ENCODE measurements at places on chromosomes 11 and 22.
A peak's percentile ranks its signal among the peaks of the same experiment; 100 is the strongest.

- no peak for DNase-seq
Observed at GRCh38 chr11:17443000-17443399, 33.6 kb downstream of the ABCC8 start.

DNA sequence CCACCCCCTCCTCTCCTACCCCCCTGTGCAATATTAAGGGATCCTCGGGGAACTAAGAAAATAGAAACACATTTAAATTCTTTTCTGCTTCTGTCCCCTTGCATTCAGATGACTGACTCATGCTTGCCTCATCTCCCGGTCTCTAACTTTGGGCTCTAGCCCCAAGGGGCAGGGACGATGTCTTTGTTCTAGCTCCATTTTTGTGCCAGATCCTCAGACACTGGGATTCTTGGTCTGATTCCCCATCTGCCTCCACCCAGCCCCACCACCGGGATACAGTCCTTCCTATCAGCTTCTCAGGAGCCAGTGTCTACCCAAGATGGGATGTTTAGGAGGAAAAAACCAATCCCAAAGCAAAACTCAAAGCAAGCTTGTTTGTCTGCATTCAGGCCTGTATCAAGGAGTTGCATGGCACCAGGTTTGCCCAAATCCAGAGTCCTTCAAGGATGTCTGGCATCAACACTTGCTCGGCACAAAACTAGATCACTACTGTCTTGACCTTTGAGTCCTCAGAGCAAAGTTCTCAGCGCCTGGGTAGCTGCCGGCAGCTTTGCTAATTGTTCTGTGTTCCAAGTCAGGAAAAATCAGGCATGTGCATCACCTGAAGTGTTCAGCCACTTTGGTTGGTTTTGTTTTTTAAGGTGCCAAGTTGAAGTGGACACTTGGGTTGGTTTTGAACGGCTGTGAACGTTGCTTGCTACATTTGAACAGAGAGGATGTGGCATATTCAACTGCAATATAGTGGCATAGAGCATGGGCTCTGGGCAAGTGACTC lies 212.8 kb downstream of the DSCAML1 start:
- no peak for DNase-seq

GRCh38 chr11:18115360-18116127 lies 9.7 kb upstream of the SAAL1 start:
- peak; percentile 29 for DNase-seq

GRCh38 chr11:115256397-115257197 lies 247.6 kb downstream of the CADM1 start:
- DNase-seq = no peak

- DNase-seq = peak; percentile 93
Observed at GRCh38 chr11:35030716-35031213, 108.2 kb upstream of the CD44 start.

GRCh38 chr11:74844865-74845264 lies 96.2 kb downstream of the RNF169 start:
- DNase-seq = no peak

DNA sequence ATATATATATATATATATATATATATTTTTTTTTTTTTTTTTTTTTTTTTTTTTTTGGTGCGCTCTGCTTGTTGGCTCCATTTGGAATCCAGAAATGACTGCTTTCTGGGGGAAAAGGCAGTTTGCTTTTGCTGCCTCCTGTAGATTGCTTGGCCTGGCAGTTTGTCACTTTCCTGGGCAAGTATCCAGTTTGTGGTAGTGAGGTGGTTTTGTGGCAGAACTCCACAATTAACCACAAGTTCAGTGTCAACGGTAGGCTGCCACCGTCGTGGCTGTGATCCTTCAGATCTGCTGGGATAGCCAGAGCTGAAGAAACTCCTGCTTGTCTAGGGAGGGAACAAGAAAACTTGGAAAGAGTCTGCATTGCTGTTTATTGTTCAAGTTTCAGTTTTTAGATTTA lies 5.0 kb upstream of the PDE3B start:
- DNase-seq = no peak

- DNase-seq = no peak
Observed at GRCh38 chr22:46609175-46609690, 11.0 kb upstream of the GRAMD4 start.

DNA sequence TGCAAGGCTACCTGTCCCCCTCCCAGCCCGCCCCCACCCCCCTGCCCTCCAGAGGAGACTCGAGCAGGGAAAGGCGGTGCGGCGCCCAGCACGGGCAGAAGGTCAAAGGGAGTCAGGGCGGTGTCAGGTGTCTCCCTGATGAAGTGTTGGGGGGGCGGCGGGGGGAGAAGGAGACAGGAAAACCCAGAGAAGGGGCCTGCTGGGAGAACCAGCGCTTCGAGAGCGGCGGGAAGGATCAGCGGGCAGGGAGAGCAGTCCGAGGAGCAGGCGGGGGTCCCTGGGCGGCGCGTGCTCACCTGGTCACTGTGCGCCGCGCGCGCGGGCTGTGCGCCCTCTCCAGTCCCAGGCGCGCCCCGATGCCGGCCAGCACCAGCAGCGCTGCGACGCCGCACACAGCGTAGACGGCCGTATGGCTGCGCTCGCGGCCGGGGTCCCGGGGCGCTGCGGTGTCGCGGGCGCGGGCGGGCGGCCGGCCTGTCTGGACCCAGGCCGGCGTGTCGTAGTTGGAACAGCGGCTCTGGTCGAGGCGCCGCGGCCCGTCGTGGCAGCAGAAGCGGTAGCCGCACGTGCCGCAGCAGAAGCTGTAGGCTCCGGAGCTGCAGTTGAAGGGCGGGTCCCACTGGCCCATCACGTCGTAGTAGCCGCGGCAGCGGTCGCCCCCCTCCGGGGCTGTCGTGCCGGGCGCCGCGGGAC lies 886 bp downstream of the SHISA8 start:
- DNase-seq = no peak

DNA sequence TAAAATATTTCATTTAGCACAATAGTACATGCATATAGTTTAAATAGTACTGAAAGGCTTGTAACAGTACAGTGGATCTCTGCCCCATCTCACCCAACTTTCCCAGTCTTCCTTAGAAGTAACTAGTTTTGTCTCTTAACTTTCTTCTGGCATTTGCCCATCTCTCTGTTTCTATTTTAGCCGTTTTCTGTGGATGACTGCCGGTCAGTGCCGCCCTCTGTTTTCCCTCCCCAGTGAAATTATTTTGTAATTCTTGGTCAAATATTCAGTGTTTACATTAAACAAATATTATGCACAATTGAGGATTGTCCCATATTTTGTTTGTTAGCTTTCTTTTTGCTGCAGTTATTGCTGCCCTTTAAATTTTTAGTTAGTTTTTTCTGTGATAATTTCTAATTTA lies 8.3 kb downstream of the PDHX start:
- no peak for DNase-seq

DNA sequence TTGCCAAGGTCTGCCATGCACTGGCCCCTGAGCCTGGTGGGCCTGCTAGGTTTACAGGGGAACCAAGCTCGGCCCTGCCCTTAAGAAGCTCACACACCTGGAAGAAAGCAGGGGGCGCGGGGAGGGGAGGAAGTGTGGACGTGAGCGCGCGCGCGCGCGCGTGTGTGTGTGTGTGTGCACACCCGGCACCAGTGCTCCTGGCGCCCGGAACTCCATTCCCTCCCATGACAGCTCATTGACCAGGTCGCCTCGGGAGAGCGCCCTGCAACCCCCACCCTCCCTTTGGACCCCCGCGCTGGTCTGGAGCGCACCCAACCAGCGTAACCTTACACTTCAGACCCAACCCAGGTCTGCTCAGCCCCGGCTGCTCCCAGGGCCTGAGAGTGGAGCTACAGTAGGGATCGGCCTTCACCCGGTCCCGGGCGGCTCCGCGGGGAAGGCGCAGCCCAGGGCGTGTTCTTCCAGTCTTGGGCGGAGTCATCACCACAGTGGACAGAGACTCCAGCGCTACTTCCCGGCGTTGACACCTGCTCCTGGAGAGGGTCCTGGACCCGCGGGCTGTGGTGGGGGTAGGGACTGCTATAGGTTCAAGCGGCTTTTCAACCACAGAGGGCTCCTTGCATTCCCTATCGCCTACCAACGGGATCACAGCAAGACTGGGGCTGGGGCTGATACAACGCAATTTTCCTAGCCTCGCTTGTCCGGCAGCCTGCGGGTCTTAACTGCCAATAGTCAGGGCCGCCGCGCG lies 1.5 kb downstream of the GALNT18 start:
- no peak for DNase-seq

DNA sequence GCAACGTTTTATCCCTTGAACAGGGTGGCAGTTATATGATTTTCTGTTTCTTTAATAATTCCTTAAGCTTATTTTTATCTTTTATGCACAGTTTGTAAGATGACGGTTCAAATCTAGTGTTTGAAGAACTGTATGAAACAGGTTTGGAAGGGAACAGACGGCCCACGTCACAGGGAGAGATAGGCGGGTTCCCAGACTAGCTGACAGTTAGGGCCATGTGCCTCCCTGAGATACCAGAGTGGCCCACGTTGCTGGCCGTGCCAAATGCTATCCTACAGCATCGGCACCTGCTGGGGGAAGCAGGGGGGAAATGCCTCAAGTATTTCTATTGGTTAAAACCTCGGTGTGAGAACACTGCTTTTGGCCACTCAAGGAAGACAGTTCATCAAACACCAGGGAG lies 50.2 kb upstream of the BID start:
- no peak for DNase-seq

GRCh38 chr11:20351136-20351535 lies 12.4 kb upstream of the HTATIP2 start:
- no peak for DNase-seq

GRCh38 chr11:576811-577610 lies 741 bp downstream of the PHRF1 start:
- DNase-seq = no peak

- DNase-seq = no peak
Observed at GRCh38 chr11:118008271-118008911, 22.2 kb downstream of the IL10RA start.

- no peak for DNase-seq
Observed at GRCh38 chr11:125756050-125756449, 10.0 kb downstream of the PATE1 start.

- DNase-seq = no peak
Observed at GRCh38 chr22:32325811-32326237, 31.8 kb upstream of the RFPL3 start.

DNA sequence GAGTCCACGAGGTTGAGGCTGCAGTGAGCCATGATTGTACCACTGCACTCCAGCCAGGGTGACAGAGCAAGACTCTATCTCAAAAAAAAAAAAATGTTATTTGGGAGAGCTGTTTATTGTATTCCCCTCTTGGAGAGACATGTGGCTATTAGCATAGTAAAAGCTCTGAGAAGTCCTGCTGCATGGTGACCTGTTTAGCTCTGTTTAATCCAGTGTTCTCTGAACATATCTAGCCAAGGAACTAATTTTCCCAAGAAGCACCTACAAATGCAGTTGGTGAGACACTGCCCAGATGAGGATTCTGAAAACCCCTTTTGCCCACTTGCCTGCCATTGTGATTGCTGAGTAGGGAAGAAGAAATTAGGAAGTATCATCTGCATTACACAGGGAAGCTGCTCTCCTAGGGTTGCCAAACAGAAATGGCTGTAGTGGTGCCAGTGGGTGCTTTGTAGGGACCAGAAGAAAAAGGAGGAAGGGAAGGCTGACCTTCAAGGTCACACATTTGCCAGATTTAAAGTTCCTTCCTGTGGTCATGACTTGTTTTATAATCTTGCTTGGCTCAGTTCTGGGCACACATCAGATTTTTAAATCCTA lies 15.7 kb downstream of the TIMP3 start:
- DNase-seq = no peak

GRCh38 chr22:48313175-48313830 lies 1514.4 kb downstream of the BRD1 start:
- no peak for DNase-seq

GRCh38 chr11:9664276-9665171 lies 647 bp downstream of the SWAP70 start:
- peak; percentile 24 for DNase-seq

DNA sequence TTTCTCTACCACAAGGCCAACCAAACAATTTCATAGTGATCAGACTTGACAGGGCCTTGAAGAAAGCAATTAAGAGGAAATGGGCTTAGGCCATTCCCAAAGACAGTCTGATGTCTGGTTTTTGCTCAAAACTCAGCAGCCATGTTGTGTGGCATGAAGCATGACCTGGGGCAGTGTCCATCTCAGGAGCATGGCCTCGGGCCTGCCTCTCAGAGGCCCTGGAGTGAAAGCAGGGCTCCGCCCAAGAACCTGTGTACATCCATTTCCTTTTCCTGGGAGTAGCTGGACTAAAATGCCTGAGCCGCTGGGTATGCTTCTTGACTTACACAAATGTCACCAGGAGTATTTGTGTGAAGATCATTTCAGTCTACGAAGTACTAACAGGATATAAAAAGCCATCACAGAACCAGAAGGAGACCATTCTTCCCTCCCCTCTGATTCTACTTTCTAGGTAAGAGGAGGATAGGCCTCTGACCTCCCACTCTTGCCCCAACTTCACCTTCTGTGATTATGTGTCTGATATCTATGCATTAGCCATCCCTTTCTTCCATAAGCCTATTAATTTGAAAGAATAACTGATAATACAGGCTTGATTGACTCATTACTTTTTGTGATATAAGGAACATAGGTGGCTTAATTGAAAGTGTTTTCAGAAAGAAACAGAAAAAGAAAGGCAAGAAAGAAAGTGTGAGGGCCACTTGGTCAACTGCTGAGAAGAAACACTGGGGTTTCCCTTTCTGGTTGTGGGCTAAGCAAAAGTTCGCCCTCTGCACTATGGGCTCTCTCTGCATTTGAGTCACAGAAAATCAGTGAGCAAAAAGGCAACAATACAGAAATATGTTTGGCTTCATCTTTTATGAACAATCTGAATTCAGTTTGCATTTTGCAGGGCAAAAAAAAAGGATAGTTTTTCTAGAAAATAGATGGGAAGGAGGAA lies 188.6 kb upstream of the MTMR2 start:
- no peak for DNase-seq

GRCh38 chr11:79487412-79487811 lies 46.6 kb upstream of the TENM4 start:
- DNase-seq = no peak

DNA sequence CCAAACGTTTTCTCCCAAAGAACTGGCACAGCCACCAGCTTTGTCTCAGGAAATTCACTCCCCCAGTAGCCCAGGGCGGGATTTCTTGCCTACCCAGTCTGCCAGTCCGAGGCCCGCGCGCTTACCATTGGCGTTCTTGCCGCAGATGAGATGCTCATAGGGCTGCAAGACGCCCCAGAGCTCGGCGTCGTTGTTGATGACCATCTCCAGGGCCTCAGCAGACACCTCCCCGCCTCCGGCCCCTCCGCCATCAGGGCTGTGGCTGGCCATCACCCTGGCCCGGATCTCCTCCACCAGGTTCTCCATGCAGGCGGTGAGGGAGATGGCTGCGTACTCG lies 1.3 kb downstream of the ABTB2 start:
- DNase-seq = no peak

GRCh38 chr11:85884581-85885021 lies 29.4 kb downstream of the CCDC83 start:
- DNase-seq = no peak

- DNase-seq = no peak
Observed at GRCh38 chr11:68840661-68841653, 759 bp downstream of the CPT1A start.

- no peak for DNase-seq
Observed at GRCh38 chr11:69054397-69055211, 5.9 kb downstream of the TPCN2 start.
